ENCODE measurements at places on chromosomes 2 and 18. TPM values are rescaled to one million over a fixed set of nuclear protein-coding genes. Genes with fewer than 3 reads are reported as not detected.

The KYNU gene
- not detected for polyA plus RNA-seq

The OXER1 gene
- polyA plus RNA-seq: not detected

The SERPINB2 gene
- 10.6 TPM for polyA plus RNA-seq

The RESP18 gene
- not detected for polyA plus RNA-seq

The NEB gene
- polyA plus RNA-seq: 0.11 TPM

The FEV gene
- polyA plus RNA-seq: not detected

The MOGAT1 gene
- not detected for polyA plus RNA-seq

The MERTK gene
- not detected for polyA plus RNA-seq

Data from GM23248 (cell line).